EL (cell line): ENCODE measurements at places on chromosomes 2 and 18.
A peak's percentile ranks its signal among the peaks of the same experiment; 100 is the strongest.

GRCh38 chr2:64700133-64700809, 46.6 kb upstream of the SERTAD2 start:
- DNase-seq: no peak

DNA sequence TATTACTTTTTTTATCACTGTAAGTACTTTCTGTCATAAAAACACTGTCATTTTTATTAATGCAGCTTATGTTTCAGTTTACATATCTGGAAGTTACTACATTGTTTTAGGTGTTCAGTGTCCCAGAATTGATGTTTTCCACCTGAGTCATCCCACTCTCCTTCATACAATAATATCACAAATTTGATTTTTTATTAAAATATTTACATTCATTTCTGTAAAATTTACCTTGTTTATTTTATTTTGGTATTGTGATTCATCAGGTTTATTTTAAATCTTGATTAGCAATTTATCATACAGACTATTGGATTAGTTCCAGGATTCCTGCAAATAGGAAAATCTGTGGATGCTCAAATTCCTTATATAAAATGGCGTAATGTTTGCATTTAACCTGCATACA, 1662.9 kb downstream of the SUCLG1 start:
- DNase-seq: peak; percentile 3

DNA sequence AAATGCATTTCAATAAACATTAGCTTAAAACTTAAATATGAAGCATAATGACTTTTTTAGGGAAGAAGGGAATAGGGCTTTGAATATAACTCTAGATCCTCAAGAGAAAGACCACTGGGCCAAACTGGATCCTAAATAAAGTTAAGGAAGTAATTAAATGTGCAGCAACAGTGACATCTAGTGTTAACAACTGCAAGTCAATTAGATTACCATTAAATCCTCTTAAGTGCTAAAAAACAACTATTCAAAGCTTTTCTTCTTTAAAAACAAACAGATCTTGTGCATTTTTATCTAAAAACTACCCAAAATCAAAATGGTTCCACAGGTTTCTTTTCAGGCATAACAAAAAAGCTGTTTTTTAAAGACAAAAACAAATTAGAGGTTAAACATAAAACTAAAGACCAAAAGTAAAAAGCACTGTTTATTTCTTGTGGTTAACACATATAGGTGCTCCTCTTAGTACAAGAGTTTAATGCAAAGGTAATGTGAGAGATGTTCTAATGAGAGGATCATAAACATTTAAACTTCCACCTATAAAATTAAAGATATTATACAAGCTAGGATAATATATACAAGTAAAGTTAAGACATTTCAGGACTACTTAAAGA, 111.4 kb downstream of the THADA start:
- peak; percentile 74 for DNase-seq

DNA sequence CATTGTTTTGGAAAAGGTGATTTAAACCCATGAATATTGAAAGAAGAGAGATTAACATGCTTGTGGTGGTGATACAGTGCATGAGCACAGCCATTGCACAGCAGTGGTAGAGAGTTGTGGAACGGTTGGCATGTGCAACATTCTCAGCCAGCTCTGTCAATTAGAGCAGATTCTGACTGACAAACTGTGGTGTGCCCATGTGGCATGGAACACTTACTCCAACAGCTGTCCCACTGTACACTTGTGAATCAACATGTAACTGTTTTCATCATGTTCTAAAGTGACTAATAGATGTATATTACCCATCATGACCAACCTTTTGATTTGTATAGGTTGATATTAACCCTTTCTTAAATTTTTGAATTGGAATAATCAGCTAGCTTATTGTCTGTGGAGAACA, 55.6 kb downstream of the PKP4 start:
- DNase-seq: no peak

DNA sequence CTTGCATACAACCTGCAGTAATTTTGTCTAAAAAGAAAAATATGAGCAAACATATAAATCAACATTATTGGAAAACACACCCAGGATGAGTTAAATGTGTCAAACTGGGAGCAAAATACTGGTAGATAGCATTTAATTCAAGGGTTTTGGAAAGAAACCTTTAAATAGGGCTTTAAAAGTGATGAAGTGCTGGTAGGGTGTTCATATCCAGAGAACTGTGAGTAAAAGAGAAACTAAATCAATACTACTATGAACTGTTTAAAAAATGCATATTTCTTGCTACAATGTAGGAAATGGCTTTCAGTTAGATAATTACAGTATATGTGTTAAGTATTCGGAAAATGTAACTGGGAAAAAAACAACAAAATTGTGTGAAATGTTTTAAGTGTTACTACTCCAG, 117.8 kb downstream of the ATAD2B start:
- no peak for DNase-seq

DNA sequence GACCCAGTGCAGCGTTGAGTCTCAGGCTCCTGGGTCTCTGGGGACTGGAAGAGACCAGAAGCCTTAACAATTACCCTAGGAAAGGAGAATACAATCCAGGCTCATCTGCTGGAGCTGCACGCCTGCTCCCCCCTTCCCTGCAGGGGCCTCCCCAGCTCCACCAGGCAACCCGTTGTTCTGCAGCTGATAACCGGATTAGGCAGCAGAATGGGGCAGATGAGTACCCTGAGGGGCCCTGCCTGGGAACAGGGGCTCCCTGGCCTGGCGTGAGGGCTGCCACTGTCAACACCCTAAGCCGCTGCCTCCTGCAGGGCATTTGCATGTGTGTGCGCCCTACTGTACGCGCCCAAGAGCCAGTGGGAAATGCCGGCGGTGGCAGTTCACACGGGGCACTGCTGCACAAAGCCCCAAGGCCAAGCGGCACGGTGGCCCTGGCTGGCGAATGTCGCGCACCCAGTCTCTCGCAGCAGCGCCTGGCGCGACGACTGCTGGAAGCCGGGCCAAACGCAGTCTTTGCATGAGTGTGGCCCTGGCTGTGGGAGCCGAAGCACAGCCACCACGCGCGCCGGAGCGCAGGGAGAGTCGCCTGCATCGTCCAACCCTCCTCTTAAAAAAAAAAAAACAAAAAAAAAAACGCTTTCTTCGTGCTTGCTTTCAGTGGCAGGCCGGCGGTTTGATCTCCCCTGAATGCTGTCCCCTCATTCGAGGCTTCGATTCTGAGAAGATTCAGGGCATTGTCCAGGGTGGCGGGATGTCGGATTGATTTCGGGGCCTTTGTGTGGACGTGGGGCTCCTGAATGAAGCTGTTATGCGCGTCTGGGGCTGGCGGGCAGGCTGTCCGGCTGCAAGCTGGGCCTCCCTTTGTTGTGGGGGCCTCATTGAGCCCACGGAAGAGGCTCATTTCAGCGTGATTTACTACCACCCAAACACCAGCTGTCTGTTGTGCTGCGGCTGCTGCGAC, 63.8 kb downstream of the SETBP1 start:
- DNase-seq: no peak

DNA sequence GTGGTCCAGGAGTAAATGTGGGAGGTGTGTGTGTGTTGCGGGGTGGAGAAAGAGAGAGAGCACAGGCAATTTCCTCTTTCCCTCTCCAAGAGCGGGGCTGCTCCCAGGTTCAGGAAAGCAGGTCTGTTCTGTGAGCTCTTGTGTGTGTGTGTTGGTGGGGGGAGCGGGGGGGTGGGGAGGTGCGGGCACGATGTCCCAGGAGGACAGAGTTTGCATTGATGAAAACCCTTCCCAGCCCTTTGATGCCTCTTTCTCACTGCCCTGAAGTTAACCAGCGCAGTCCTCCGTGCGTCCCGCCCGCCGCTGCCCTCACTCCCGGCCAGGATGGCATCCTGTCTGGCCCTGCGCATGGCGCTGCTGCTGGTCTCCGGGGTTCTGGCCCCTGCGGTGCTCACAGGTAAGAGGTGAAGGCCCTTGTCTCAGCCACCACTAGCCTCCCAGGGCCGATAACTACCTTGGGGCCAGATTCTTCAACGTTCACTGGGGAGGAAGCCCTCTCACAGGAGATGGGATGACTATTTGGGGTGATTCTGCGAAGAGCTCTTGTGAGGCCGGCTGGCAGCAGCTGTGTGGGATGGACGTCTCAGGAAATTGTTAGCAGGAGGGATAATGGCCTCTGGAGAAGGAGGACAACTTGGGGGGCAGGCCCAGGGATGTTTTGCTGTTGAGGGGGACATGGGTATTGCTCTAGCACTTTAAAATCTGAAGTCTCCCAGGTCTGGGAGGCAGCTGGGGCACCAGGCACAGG, at the start of gene SNORC:
TSS of gene SNORC (plus strand) at position 247 of the 748 bp plus-strand sequence. CDS start at position 325, 78 bp downstream.
- DNase-seq: no peak

DNA sequence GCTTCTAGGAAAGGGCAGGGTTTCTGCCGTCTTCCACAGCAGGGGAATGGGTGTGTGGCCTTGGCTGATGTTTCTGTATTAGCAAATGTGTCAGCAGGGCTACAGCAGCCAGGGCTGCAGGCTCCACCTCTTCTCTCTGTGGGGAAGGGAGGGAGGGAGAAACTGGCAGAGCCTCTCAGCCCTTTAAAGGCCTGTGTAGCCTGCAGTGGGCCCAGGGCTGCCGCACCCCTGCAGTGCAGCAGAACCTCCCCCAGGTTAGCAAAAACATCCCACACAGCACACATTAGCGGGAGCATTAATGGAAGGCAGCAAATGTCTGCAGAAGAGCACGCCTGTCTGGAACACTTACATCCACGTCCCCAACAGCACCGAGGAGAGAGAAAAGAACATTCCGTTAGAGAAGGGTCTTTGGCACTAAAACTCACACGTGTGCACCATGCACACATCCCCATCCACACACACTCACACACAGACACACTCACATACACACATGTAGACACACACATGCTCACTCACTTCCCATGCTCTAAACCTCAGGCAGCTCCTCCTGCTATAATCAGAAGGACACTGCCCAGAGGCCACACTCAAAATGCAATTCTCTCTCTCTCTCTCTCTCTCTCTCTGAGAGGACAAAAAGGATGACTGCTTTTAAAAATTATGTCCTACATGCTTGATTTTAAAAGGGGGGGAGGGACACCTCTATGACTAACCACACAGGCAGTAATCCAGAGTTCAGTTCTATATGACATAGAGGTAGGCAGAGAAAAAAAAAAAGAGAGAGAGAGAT, 24.1 kb downstream of the MRPL35 start:
- DNase-seq: peak; percentile 44

DNA sequence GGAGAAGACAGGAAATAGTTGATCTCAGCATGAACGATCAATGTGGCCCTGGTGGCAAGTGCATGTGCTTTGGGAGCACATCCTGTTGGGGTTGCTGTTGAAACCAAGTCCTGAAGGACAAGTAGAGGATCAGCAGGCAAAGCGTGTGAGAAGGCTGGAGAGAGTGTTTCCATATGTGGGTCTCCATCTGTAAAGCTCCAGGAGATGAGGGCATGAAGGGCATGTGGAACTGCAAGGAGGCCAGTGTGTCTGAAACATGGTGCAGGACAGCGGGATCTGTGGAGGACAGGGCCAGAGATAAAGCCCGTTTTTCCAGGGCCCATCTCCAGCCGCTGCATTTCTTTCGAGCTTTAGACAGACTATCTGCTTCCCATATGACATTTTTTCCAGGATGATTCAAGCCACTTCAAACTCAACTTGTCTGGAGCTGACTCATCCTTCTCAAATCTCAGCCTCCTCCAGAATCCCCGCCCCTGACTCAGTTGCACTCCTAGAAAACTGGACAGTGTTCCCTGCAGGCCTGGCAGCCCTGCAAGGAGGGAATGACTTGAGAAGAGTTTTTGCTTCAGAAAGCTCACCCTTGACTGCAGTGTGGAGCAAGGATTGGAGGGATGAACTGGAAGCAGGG, 226.1 kb downstream of the VAPA start:
- peak; percentile 82 for DNase-seq

- DNase-seq: no peak
These were observed 493.7 kb upstream of the CDH7 start for GRCh38 chr18:65257149-65257548.

- DNase-seq: peak; percentile 53
These were observed 41.2 kb upstream of the CWC22 start for GRCh38 chr2:180048251-180048650.

GRCh38 chr18:77376043-77376732, 126.5 kb downstream of the GALR1 start:
- DNase-seq: no peak

GRCh38 chr18:9825571-9826073, 60.2 kb upstream of the TXNDC2 start:
- DNase-seq: peak; percentile 94

DNA sequence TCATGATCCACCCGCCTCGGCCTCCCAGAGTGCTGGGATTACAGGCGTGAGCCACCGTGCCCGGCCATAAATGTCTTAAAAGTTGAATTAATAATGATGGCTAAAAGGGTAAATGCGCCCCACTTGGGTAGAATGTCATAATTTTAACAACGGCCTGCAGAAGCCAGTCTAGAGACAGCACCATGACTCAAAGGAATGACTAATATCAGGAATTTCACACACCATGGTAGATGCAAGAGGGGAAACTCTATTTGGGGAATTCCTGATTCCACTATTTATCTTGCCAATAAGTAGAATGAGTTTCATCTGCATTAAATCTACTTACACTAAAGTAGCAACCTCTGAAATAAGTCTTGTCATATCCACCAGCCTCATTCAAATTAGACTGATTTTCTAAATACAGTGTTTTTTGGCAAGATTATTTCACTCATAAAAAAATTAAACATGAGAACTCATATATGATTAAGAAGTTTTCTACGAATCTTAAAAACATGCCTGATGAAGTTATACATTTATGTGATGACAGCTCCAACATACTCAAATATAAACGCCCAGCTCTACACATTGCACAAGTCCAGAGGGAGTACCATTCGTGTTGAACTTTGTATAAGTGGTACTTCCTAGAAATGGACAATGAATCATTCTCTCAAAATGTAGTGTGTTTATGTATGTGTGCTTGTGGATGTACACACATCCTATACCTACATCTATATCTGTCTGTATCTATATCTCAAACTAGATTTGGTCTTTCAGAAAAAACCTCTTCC, 309.7 kb downstream of the IRS1 start:
- DNase-seq: peak; percentile 90

GRCh38 chr2:45128580-45128997, 119.3 kb upstream of the SIX2 start:
- DNase-seq: peak; percentile 99

GRCh38 chr2:85989288-85989865, 100.6 kb upstream of the ST3GAL5 start:
- no peak for DNase-seq

DNA sequence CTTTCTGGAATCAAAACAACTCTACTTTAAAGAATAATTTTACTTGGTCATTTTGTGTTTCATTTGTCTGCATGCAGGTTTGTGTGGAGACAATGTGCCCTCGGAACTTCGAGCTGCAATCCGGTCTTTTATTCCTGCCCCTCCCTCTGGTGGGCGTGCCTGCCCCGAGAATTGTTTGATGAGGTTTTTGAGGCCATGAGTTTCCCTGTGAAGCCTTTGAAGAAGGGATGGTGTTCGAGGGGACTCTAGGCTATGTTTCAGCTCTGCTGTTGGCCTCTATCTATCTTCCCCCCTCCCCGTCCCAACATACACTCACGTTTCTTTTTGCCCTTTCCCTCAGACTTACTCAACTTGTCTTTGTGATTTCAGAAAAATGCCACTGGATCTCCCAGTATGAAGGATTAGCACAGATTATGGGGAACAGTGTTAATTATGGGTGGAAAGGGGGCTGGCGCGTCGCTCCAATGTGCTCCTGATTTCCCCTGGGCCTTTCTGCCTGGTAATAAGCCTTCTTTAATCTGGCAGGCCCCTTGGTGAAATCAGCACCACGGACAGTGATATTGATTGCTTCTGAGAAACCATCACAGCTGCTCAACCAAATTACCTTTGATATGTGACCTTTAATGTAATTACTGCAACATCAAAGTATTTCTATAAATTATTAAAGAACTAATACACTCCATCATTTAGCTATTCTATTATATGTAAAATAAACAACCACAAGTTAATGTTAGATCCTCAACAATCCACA, 82.2 kb downstream of the CELF4 start:
- peak; percentile 6 for DNase-seq
